Renal pelvis (tissue), 12 donors: ENCODE measurements at places on chromosomes 2 and 18.

- DNase-seq: no peak
These were observed 184.8 kb downstream of the PRKCE start for GRCh38 chr2:45836316-45836715.

DNA sequence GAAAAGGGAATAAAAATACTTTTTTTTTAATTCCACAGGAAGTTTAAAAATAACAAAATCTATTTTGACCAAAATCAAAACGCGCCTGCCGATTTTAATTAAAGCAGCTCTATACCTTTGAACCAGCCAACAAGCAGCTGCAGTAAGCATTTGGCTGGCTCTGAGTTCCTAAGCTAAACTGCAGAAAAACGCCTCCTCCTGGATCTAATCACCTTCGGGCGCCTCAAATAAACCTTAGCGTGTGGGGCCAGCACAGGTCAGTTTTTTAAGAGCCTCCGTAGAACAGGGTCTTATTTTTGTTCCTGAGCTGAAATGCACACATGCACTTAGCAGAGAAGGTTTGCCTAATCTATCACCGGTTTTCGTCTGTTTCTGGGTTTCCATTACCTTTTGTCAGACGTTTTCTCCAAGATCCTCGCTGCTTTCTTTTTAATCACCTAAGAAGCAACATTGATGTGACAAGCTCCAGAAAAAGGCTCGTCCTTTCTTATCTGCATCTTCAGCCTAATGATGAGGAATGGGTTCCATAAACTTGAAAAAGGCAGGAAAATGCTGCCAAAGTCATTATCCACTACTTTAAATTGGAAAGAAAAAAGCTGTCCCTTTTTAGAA, 64.7 kb upstream of the HNRNPA3 start:
- no peak for DNase-seq

- DNase-seq: no peak
These were observed 102.6 kb downstream of the PTPN4 start for GRCh38 chr2:119862127-119862889.

DNA sequence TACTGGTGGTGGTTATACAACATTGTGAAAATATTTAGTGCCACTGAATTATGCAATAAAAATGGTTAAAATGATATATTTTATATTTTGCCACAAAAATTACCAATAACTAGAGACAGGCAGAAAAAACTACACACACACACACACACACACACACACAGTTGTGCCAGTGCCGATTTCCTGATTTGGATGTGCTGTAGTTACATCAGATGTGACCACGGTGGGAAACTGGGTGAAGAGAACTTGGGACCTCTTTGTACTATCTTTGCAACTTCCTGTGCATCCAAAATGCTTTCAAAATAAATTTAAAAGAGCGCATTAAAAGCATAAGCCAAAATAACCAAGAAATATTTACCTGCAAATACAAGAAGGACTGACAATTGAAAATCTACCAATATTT, 61.6 kb upstream of the CCBE1 start:
- DNase-seq: no peak

DNA sequence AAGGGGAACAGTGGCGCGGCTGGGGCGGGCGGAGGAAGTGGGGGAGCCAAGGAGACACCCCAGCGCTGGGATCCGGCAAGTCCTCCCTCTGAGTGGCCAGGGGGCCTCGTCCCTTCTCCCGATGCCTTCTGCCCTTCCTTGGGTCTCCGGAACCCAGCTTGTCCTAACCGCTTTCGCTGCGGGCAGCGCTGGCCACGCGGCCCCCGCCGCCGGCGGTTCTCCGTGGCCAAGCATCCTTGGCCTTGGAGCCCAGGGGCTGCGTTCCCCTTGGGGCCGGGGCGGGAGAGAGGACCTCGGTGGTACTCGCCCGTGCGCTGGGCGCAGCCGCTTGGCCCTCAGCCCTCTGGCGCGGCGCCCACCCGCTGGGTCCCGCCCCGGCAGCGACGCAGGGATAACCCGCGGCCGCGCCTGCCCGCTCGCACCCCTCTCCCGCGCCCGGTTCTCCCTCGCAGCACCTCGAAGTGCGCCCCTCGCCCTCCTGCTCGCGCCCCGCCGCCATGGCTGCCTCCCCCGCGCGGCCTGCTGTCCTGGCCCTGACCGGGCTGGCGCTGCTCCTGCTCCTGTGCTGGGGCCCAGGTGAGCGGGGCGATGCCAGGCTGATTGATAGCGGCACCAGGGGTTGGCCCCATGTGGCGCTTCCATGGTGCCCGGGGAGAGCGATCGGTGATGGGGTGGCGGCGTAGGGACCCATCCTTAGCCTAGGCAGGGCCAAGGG, 128.7 kb downstream of the UXS1 start:
- DNase-seq: no peak

- DNase-seq: no peak
These were observed 990.9 kb upstream of the ACVR2A start for GRCh38 chr2:146853741-146854444.

GRCh38 chr2:102264952-102265351, 46.4 kb upstream of the IL1RL1 start:
- no peak for DNase-seq

- DNase-seq: no peak
These were observed 31.3 kb downstream of the DGKD start for GRCh38 chr2:233385489-233386044.

- no peak for DNase-seq
These were observed 201.7 kb upstream of the HS6ST1 start for GRCh38 chr2:128520340-128520739.

DNA sequence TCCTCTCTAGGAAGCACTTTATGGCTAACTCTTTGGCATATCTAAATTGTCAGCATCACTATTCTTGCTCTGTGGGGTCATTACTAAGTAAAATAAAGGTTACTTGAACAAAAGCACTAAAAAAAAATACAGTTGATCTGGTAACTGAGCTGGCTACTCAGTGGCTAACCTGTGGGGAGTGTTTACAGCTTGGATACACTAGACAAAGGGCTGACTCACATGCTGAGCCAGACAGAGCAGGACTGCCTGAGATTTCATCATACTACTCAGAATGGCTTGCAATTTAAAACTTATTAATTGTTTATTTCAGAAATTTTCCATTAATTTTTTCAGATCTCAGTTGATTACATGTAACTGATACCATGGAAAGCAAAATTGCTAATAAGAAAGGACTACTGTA, 1690.4 kb upstream of the SLC39A10 start:
- no peak for DNase-seq

DNA sequence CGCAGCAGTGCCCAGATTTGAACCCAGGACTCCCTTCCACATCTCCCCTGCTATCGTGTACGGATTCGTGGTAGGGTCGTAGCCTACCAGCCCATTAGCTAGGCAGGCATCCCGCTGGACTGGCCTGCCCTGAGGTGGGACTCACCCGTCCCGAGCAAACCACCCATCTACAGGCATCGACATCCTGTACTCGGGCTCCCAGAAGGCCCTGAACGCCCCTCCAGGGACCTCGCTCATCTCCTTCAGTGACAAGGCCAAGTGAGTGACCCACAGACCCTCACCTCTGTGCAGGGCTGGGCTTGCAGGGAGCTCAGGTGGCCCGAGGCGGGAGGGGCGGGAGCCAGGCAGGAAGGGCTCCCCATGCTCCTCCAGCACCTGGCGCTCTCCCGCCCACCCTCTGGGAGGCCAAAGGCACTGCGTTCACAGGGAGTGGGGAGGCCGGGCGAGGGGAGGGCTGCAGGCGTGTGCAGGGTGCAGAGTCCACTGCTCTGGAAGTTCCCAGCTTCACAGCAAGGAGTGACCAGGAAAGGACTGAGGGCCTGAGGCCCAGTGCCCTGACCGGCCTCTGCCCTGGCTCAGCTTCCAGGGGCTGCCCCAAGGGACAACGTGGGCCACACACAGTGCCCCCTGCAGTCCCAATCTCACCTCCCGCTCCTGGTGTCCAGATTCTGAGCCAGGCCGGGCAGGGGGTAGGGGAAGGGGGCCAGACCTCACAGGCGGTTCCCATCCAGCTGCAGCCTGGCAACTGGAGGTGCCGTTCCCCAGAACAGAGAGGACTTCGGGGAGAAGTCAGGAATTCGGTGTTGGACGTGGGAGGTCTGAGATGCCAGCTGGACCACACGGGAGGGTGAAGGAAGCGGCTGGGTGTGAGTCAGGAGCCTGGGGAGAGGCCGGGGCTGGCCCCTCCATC, 5.4 kb downstream of the AGXT start:
- no peak for DNase-seq

DNA sequence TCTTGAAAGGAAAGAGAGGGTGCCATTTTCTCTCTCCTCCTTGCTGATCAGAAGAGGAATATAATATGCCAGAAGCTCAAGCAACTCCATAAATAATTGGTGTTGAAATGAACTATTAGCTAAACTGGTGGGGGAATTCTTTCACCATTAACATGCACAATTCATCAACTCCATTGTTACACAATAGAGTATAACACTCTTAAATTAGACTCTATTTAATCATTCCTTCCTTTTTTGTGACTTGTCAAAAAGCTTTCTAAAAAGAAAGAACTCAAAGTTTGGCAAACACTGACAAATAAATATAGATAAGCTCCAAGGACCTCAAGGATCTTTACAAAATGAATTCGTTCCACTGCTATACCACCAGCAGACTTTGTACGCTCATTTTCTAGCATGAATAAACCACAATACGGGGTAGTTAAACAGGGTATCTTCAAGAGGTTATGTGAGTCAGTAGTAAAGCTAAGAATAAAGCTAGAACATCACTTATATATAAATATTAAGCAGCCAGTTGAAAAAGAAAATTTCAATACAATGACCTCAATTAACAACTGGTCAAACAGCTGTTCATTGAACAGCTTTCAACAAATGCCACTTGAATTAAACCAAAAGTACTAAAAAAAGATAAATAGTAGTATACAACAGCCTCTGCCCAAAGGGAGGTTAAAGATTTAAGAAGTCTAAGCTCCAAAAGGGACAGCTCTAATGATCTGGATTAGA, 6.4 kb downstream of the TRAK2 start:
- no peak for DNase-seq

- DNase-seq: peak; percentile 67
These were observed 211.8 kb downstream of the SLC8A1 start for GRCh38 chr2:40240070-40240469.

GRCh38 chr2:57908736-57909161, 137.9 kb upstream of the VRK2 start:
- no peak for DNase-seq

GRCh38 chr2:106736221-106736620, 149.7 kb downstream of the ST6GAL2 start:
- DNase-seq: no peak

- no peak for DNase-seq
These were observed 197.4 kb downstream of the SH3BP4 start for GRCh38 chr2:235149240-235149659.

GRCh38 chr2:112791019-112791418, 6.7 kb upstream of the IL1A start:
- DNase-seq: no peak
